ENCODE measurements at places on chromosomes 4 and X.

- no peak for DNase-seq
Measured at GRCh38 chrX:18075603-18076002, 145.1 kb downstream of the BEND2 start.

DNA sequence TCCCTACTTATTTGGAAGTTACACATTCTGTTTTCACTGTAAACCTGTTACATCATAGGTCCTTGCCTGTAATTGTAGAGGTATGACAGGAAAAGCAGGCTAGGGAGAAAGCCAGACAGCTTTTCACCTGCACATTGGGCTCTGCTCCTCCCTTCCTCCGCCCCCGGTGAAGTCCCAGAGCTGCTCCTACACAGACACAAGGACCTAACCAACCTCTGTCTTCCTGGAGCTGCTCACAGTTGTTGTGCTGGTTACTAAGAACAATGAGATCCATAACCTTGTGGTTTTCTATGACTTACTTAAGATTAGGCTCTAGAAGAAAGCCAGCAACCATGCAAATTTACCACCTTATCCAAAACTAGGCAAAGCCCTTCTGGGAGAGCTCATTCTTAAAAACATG is 40.0 kb downstream of the MOSPD2 start:
- DNase-seq = no peak

- peak; percentile 54 for DNase-seq
Measured at GRCh38 chr4:3706111-3706511, 60.1 kb upstream of the ADRA2C start.

- DNase-seq = no peak
Measured at GRCh38 chr4:153731239-153731638, 28.6 kb downstream of the RNF175 start.

DNA sequence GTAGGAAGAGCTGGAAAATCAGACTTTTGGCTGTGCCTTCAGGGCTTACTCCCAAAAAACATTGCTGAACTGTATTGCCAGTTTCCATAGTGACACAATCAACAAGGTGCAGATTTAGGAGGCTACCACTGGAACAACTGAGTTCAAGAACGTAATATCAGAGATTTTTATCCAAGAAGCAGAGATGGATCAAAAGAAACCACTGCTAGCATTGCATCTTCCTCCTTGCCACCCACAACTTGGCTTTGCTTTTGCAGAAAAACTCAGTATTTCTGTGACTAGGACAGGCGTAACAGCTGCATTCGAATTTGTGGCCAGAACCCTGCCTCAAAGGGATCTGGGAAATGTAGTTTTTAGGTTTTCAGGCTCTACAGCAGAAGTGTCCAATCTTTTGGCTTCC is 27.8 kb upstream of the WDFY3 start:
- DNase-seq = no peak

DNA sequence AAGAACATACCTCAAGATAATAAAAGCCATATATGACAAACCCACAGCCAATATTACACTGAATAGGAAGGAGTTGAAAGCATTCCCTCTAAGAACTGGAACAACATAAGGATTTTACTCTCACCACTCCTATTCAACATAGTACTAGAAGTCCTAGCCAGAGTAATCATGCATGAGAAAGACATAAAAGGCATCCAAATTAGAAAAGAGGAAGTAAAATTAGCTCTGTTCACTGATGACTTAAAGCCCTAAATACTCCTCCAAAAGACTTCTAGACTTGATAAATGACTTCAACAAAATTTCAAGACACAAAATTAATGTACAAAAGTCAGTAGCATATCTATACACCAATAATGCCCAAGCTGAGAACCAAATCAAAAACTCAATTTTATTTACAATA is 235.7 kb downstream of the NKX6-1 start:
- DNase-seq = no peak

DNA sequence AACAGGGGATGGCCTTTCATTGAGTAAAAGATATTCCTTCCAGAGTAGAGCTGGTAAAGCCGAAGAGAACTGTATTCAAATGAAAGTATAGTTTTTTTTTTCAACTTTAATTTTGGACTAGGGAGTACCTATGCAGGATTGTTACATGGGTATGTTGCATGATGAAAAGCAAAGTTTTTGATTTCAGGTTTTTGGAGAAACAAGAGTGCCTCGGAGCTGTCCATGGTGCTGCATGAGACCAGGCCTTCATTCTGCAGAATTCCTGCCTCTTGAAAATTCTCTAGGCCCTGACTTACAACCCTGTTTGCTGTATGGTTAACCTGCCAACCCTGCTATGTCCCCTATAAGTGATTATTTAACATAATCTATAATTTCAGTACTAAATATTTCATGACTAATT is 1065.7 kb upstream of the FTHL17 start:
- DNase-seq = no peak

GRCh38 chrX:7316887-7317286 is 168.9 kb upstream of the PUDP start:
- DNase-seq = no peak

GRCh38 chrX:1661048-1661921 is 46.4 kb downstream of the ASMT start:
- DNase-seq = peak; percentile 95

- DNase-seq = no peak
Measured at GRCh38 chr4:80776168-80776567, 254.3 kb upstream of the BMP3 start.

GRCh38 chrX:30906726-30907125 is 17.7 kb upstream of the TAB3 start:
- no peak for DNase-seq

- no peak for DNase-seq
Measured at GRCh38 chrX:153474266-153474665, 3.9 kb upstream of the HAUS7 start.

GRCh38 chr4:55884093-55884850 is 30.8 kb downstream of the EXOC1 start:
- DNase-seq = no peak

GRCh38 chr4:180665994-180666824 is 1577.0 kb upstream of the TENM3 start:
- peak; percentile 25 for DNase-seq

DNA sequence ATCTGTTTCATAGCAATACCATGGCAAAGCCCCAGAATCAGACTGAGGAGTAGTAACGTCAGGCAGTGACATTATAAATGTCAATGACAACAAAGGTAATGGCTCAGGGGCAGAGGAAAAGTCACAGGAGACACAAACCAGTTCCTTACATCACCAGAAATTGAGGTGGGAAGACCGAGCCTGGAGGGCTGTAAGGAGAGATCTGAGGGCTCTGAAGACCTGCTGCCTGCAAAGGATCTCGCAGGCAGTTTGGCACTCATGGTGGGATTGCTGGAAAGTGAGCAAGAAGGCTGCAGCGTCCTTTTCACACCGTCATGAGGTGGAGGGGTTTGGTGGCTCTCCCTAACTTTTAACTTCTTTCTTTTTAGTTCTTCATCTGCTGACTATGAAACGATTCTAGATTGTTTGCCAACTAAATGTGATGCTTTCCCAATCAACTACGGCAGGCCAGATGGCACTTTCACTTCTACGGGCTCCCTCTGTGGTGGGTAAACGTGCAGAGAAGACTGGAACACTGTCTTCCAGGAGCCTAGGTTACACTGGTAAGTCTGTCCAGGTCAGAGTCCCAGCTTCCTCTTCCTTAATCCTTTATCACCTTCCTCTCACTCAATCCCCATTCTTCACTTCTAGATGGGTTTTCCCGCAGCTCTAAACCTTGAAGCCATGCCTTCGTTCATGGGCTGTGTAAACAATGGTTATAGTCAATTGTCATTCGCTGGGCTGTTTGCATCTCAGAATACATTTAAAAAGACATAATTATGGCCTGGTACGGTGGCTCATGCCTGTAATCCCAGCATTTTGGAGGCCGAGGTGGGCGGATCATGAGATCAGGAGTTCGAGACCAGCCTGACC is 58.2 kb downstream of the TBC1D9 start:
- no peak for DNase-seq

DNA sequence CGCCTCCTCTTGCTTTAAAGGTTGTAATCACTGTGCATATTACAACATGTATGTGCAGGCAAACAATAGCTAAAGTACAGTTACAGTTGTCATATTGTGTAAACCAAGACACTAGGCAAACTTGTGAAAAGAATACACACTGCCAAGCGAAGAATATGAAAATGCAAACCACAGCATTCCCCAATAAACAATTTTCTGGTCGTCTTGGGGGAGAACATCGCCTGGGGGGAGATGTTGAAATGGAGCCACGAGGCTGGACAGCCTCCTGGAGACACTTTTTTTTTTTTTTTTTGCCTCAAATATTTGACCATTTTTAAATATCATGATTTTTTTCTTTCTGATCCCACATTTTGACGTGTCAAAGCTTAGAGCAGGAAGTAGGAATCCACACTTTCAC is 51.7 kb upstream of the PDLIM3 start:
- DNase-seq = no peak

DNA sequence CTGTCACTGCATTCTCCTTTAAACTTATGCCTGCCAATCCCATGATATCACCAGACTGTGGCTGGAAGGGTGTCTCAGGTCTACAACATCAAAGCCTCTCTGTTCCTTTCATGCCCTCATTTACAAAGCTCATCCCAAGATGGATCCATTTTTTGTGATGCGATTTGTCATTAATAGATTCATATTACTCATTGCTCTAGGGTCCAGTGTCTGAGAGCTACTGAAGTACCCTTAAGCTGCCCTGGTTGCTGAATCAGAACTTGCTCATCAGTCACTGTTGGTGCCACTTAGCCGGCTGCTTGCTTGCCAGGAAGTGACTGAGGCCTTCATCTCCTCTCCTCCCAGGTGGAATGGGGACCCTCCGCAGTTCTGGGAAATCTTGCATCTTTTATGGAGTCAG is 395.5 kb upstream of the BOD1L1 start:
- DNase-seq = no peak

- peak; percentile 74 for DNase-seq
Measured at GRCh38 chr4:76989391-76990061, 40.0 kb downstream of the SEPTIN11 start.

DNA sequence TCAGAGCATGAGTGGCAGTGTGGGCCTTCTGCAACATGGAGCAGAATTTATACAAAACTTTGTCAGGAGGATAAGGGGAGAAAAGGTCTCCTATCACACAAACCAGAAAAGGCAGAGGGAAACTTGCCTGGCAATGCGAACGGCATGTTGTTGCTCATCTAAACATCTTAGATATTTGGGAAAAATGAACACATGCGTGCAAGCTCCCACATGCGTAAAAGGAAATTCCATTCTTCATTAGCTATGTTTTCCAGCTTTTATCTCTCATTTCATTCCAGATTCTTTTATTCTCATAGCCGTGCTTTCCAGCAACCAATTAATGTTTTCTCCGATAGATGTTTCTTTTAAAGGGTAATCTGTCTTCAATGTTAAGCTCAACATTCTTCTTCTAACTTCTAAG is 31.3 kb upstream of the GBA3 start:
- no peak for DNase-seq

DNA sequence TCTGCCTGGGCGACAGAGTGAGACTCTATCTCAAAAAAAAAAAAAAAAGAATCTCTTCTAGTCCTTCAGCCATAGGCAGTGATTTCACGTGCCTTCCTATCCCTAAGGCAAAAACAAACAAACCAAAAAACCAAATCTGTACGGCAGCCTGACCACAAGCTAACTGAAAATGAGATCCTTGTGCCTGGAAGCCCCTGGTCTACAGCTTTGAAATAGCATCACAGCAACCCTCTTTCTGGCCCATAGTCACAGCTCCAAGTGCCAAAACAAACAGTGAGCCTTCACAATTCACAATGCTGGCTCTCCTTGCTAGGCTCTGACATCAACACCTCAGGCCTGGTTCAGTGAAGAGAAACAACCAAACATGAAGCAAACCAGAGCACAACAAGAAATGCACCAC is 46.1 kb downstream of the TMEM150C start:
- DNase-seq = no peak

DNA sequence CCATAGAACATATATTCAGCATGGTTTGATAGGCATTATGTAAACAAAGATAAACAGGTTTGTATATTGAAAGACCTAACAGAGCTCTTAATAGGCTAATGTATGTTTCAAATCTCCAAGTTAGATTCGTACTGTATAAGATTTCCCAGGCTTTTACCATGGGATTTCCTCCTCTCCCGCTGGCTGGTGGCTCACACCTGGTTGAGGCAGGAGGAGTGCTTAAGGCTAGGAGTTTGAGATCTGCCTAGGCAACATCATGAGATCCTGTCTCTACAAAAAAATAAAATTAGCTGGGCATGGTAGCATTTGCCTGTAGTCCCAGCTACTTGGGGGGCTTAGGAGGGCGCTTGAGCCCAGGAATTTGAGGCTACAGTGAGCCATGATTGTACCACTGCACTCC is 5.4 kb downstream of the CPE start:
- DNase-seq = no peak

DNA sequence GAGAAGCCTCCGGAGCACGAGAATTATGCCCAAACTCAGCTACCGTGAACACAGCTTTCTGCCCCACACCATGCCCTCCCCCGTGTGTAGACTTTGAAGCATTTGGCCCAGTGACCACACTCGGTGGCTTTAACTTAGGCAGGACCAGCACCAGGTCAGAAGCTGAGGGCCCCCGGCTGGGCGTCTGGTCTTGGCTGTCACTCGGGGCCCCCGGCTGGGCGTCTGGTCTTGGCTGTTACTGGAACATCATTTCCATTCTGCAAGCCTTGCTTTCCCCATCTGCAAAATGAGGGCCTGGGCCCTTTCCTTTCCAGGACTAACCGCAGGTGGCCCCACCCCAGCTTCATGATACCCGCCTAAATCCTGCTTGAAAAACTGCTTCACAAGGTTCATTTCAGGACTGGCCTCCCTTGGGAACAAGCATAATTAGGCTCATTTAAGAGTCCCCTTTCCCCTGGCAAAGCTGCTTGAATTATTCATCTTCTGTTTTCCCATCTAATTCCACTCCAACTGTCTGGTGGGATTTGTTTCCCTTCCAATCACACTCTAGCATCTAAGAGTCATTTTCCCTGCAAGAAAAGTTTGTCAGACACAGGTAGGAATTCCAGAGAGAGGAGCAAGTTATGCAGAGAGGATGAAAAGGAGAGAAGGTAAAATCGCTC is 82.5 kb downstream of the WFS1 start:
- DNase-seq = no peak

GRCh38 chrX:132491191-132491590 is 2.4 kb upstream of the MBNL3 start:
- DNase-seq = no peak

- no peak for DNase-seq
Measured at GRCh38 chrX:104641176-104641575, 75.2 kb downstream of the IL1RAPL2 start.

DNA sequence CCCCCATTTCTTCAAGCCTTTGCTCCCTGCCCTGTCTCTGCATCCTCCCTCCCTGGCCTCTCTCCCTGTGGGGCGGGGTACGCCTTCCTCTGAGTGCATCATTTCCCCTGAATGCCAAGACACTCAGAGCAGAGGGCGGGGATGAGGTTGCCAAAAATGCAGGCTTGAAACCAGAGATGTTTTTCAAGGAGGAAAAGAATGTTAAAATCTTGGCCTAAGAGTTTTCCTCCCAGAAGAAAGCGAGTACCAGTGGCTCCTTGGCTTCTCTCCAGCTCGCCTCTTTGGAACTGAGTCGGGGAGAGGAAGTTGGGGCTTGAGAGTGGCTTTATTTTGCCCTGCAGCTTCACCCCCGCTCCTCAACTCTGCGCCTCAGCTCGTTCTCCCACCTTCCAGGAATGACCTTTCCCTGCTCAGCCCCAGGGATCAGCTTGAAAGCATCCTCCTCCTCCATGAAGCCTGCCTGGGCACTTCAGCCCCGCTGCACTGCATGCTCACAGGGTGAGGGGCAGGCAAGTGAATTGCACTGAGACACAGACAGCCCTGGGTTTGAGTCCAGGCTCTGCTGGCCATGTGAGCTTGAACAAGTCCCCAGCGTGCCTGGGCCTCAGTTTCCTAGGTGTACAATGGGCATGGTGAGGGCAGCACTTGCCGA is 57.5 kb upstream of the SORCS2 start:
- no peak for DNase-seq

- no peak for DNase-seq
Measured at GRCh38 chr4:182825786-182826185, 91.4 kb downstream of the DCTD start.

Measured in naive thymus-derived CD8-positive, alpha-beta T cell (primary cell).